Renal cortical epithelial cell (primary cell): ENCODE measurements at places on chromosomes 5 and 9. TPM values are rescaled to one million over a fixed set of nuclear protein-coding genes. Genes with fewer than 3 reads are reported as not detected.

Gene CLK4
- total RNA-seq: 13.7 and 32.8 TPM in 2 replicates

- peak; percentile 28 for DNase-seq
Measured at GRCh38 chr5:180470966-180471582, 23.1 kb upstream of the CNOT6 start.

DNA sequence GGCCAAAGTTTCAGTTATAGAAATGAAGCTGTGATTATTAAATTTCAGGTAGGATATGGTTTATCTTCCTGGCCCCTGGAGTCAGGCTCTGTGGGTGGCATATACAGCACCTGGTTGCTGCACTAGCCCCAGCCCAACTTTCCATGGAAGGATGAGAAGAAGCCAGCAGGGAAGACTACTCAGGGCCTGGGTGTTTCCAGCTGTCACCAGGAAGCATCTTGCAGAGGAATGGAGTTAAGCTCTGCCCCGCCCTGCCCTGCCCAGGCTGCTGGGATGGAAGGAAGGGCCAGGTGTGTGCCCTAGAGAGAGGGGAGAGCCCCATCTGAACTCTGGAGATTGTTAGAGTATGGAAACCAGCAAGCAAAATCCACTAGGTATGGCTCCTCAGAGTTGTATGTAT lies 42.8 kb upstream of the FAT2 start:
- DNase-seq: no peak

- no peak for DNase-seq
Measured at GRCh38 chr5:28750251-28750650, 1711.9 kb upstream of the CDH9 start.

Gene COL23A1
- 0.40 TPM in 1 of 2 replicates, not detected in the other for total RNA-seq

Gene GPRIN1
- total RNA-seq: 13.2 and 15.3 TPM in 2 replicates

- DNase-seq: no peak
Measured at GRCh38 chr5:52794519-52794918, 6.8 kb downstream of the ITGA1 start.

- no peak for DNase-seq
Measured at GRCh38 chr5:53373451-53374158, 106.8 kb upstream of the FST start.

Gene AMBP
- 3.1 and 9.4 TPM in 2 replicates for total RNA-seq

GRCh38 chr5:100668511-100668910 lies 133.3 kb downstream of the FAM174A start:
- DNase-seq: peak; percentile 12

GRCh38 chr5:126370796-126371718 lies 52.2 kb upstream of the GRAMD2B start:
- DNase-seq: peak; percentile 93
